Thoracic aorta (tissue), 2 donors: ENCODE measurements at places on chromosomes 13 and 19.

GRCh38 chr19:47486900-47487299, 2.9 kb upstream of the KPTN start:
- peaks cover 3% of the 10 kb centered on the region for H3K4me1 ChIP-seq
- peaks cover 19% of the 10 kb centered on the region for H3K36me3 ChIP-seq
- H3K27me3 ChIP-seq = no peaks in the 10 kb centered on the region

- H3K4me1 ChIP-seq = peaks cover 16% of the 10 kb centered on the region
- peaks cover 6% of the 10 kb centered on the region for H3K27me3 ChIP-seq
- H3K27ac ChIP-seq = no peak overlapping the region
- no peak for DNase-seq
- H3K36me3 ChIP-seq = no peaks in the 10 kb centered on the region
Observed at GRCh38 chr13:25170554-25171111, 1.5 kb downstream of the AMER2 start.

DNA sequence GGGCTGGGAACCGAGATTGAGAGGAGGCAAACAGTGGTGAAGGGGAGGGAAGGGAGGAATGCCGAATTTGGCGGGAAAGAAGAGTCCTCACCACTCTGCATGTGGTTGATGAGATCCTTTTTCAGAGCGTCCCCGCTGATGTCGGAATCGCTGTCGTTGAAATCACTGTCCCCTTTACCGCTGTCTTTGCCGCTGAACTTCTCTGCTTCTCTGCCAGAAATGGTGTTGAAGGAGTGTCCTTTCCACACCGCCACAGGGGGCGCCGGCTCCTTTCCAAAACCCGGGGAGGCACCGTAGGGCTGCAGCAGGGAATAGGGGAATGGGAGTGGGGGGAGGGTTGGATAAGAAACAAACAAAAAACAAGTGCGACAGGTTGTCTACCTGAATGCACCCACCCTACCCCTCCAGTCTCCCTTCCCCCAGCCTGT, 3.1 kb downstream of the PCDH8 start:
- H3K27me3 ChIP-seq = peaks cover 22% of the 10 kb centered on the region
- H3K4me3 ChIP-seq = no peak overlapping the region
- DNase-seq = no peak
- no peaks in the 10 kb centered on the region for H3K36me3 ChIP-seq
- H3K4me1 ChIP-seq = peaks cover 10% of the 10 kb centered on the region

DNA sequence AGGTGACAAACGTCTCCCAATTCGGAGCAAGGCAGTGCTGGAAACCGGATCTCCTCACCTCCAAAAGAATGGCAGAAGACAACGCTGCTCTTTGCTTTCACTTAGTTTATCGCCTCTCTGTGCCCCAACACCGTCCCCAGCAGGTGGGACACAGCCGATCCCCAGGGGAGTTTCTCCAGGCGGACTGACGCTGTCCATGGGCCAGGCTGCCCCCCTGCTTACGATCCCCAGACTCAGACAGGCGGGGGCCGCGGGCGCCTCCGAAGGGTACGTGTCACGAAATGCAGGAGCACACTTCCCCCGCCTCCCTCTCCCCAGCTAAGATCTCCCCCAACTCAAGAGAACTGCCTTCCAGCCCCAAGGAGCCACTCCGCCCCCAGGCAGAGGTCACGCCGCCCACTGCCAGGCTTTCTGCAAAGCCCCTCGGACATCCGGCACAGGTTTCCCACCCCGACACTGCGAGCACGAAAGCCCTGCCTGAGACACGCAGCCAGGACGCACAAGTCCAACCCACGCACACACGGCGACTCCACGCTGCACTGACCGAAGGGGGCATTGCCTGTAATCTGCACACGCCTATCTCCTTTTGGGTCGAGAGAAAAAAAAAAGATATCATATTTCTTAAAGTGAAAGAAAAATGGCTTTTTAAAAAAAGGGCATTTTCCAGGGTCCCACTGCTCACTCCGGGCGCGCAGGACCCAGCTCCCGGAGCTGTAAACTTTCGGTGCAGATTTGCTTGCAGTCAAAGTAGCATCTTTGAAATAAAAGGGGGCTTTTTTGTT, 2.0 kb downstream of the SPRY2 start:
- no peaks in the 10 kb centered on the region for H3K36me3 ChIP-seq
- peaks cover 36% of the 10 kb centered on the region for H3K4me1 ChIP-seq
- H3K27ac ChIP-seq = peak overlapping the region; percentile 95
- H3K27me3 ChIP-seq = no peaks in the 10 kb centered on the region

- peak overlapping the region; percentile 68 for H3K4me3 ChIP-seq
- peaks cover 18% of the 10 kb centered on the region for H3K36me3 ChIP-seq
- H3K27ac ChIP-seq = peak overlapping the region; percentile 100
- DNase-seq = no peak
- peaks cover 63% of the 10 kb centered on the region for H3K4me1 ChIP-seq
Observed at GRCh38 chr19:3668331-3669081, 31.8 kb downstream of the PIP5K1C start.

DNA sequence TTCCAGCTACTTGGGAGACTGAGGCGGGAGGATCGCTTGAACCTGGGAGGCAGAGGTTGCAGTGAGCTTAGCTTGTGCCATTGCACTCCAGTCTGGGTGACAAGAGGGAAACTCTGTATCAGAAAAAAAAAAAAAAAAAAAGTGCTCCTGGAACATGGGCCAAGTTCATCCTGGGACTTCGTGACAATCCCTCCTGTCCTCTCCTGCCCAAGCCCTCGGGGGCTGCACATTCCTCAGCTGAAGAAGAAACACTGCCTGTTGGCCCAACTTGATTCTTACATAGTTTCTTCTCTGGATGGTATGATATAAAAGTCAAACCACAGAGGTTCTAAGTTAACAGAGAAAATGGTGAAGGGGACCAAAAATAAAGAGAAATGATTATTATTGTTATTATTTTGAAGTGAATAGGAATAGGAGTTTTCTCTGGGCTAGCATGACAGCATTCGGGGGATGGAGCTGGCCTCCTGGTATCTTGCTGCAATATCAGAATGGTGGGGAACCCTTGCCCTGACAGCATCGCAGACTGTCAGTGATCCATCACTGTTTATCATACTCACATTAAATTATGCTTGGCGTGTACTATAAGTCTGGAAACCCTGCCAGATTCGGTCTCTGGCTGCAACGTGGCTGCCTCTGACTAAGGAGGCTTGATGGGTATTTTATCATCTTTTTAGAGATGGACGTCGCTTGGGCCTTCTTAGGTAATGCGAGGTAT, 113.7 kb upstream of the OXGR1 start:
- peaks cover 76% of the 10 kb centered on the region for H3K4me1 ChIP-seq
- H3K36me3 ChIP-seq = no peaks in the 10 kb centered on the region
- H3K27me3 ChIP-seq = no peaks in the 10 kb centered on the region
- H3K4me3 ChIP-seq = no peak overlapping the region
- peak overlapping the region; percentile 34 for H3K27ac ChIP-seq
- no peak for DNase-seq

GRCh38 chr19:55005684-55006488, 32.2 kb downstream of the GP6 start:
- H3K27me3 ChIP-seq = no peaks in the 10 kb centered on the region
- H3K4me3 ChIP-seq = peak overlapping the region; percentile 69
- no peaks in the 10 kb centered on the region for H3K4me1 ChIP-seq
- H3K36me3 ChIP-seq = no peaks in the 10 kb centered on the region

DNA sequence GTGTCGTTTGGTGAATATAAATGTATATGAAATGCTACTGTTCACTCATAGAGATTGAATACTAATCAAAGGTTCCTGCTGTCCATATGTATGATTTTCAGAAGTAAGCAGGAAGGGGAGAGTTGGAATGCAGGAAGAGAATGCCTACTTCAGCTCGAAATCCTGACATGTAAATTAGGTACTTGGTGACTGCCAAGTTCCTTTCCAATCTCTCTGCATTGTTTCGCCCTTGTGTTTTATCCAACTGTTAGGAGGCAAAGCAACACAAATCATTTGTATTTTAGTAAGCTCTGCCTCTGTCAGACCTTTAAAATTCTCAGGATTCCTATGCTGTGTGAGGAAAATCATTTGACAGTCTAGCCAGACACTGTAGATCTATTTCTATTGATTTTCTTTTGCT, 9.0 kb downstream of the STARD13 start:
- H3K4me1 ChIP-seq = peaks cover 37% of the 10 kb centered on the region
- no peaks in the 10 kb centered on the region for H3K36me3 ChIP-seq
- H3K27me3 ChIP-seq = no peaks in the 10 kb centered on the region
- H3K27ac ChIP-seq = no peak overlapping the region
- no peak overlapping the region for H3K4me3 ChIP-seq
- no peak for DNase-seq

DNA sequence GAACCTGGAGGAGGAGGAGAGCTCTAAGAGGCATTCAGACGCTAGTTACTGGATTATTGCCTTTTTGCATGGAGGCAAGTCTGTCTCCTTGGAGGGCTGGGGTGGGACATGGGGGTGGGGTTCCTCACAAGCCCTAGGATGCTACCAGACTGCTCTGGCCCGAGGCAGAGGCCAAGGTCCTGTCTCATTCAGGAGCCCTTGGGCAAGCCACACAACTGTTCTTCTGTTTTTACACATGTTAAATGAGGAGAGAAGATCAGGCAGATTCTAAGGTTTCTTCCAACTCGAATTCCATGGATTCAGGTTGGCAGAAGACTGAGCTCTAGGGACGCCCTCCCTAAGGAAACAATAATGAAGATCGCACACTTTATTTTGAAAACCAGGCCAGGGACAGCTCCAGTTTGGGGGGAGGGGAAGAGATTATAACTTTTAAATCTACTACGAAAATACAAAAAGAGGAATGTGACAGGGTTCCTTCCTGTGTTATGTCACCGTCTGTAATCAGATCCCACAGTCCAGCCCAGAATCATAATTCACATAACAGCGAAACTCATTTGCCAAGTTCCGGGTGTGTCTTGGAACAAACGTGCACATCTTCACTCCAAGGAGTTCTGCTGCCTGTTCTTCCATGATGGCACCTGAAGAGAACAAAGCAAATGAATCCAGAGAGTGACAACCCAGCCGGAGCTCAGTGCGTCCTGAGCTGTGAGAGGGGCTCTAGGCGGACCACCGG, 25.2 kb downstream of the IL17D start:
- no peak for DNase-seq
- H3K27me3 ChIP-seq = no peaks in the 10 kb centered on the region
- H3K4me1 ChIP-seq = no peaks in the 10 kb centered on the region
- no peak overlapping the region for H3K27ac ChIP-seq

DNA sequence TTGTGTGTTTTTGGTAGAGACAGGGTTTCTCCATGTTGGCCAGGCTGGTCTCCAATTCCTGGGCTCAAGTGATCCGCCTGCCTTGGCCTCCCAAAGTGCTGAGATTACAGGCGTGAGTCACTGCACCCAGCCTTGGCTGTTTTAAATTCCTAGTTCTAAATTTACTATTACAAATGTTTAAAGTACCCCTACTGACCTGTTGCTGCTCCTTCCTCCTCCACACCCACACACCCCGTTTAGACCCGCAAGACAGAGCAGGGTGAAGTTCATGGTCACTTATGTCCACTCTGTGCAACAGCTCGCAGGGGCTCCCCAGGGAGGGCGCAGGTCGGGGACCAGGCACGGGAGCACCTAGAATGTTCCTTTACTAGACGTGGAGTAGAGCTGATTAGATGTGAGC, 28.7 kb downstream of the TMEM161A start:
- H3K27me3 ChIP-seq = no peaks in the 10 kb centered on the region
- no peak for DNase-seq
- H3K4me3 ChIP-seq = no peak overlapping the region
- no peaks in the 10 kb centered on the region for H3K4me1 ChIP-seq
- H3K36me3 ChIP-seq = no peaks in the 10 kb centered on the region
- H3K27ac ChIP-seq = no peak overlapping the region

DNA sequence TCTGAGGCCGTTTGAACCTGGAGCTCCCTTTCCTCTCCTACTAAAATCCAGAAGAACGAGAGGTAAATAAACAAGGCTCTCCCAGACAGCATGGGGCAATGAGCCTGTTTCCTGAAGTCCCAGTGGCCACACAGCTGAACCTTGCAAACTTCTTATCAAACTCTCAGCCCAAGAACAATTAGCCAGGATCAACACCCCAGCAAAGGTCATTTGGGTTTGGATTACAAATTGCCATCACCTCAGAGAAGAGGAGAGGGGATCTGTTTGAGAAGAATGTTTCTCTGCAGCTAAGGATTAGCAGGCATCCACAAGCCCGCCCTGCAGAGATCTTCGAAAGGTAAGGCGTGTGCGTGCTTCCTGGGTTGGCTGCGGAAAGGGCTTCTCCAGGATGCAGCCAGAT, 201.9 kb upstream of the SOX1 start:
- no peaks in the 10 kb centered on the region for H3K36me3 ChIP-seq
- H3K4me1 ChIP-seq = no peaks in the 10 kb centered on the region
- H3K27ac ChIP-seq = no peak overlapping the region
- no peaks in the 10 kb centered on the region for H3K27me3 ChIP-seq

DNA sequence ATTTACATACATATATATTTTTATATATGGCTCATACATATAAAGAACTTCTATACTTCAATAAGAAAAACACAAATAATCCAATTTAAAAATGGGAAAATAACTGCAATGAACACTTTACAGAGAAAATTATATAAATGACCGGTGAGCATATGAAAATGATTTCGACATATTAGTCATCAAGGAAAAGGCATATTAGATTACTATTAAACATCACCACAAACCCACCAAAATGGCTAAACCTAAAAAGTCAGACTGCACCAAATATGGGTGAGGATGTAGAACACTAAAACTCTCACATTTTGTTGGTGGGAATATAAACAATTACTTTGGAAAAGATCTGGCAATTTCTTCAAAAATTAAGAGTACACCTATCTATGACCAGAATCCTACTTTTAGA, 316.2 kb downstream of the ENOX1 start:
- H3K27me3 ChIP-seq = no peaks in the 10 kb centered on the region
- H3K27ac ChIP-seq = no peak overlapping the region
- no peaks in the 10 kb centered on the region for H3K36me3 ChIP-seq
- no peak for DNase-seq

- H3K27ac ChIP-seq = peak overlapping the region; percentile 42
- H3K36me3 ChIP-seq = no peaks in the 10 kb centered on the region
- H3K27me3 ChIP-seq = no peaks in the 10 kb centered on the region
- H3K4me1 ChIP-seq = peaks cover 7% of the 10 kb centered on the region
Observed at GRCh38 chr13:107031716-107032115, 463.8 kb upstream of the ARGLU1 start.

- H3K4me3 ChIP-seq = no peak overlapping the region
- peaks cover 5% of the 10 kb centered on the region for H3K27me3 ChIP-seq
- H3K27ac ChIP-seq = no peak overlapping the region
- H3K36me3 ChIP-seq = no peaks in the 10 kb centered on the region
- peaks cover 18% of the 10 kb centered on the region for H3K4me1 ChIP-seq
- no peak for DNase-seq
Observed at GRCh38 chr13:49217962-49218492, 2.1 kb upstream of the MLNR start.

DNA sequence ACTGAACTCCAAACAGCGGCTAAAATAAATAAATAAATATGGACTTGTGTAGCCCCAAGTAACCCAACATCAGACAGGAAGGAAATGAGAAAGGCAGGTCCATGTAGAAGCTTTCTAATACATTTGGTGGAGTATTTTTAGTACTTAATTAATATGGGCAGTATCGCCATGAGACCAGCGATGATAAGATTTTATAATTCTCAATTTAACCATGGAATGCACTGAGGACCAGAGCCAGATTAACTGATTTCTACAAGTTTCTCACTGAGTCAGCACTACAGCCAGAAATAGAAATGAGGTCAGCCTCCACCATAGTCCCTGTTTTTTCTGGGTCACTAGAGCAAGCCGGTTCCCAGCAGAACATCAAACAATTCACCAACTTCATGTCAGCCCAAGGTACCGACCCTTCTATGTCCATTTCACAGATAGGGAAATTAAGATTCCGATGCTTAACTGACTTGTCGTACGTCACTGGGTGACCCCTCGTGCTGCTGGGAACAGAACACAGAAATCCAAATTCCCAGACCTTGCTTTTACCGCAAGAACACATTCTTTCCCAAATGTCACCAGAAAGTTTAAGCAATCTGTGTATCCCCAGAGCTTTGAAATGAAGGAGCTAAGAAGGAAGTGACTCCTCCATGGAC, 90.4 kb downstream of the COL4A1 start:
- peak overlapping the region; percentile 84 for H3K27ac ChIP-seq
- peaks cover 70% of the 10 kb centered on the region for H3K4me1 ChIP-seq
- peak overlapping the region; percentile 32 for H3K4me3 ChIP-seq
- DNase-seq = peak; percentile 26
- no peaks in the 10 kb centered on the region for H3K27me3 ChIP-seq
